Thymus (tissue), 14 donors: ENCODE measurements at places on chromosomes 12 and 14. TPM values are rescaled to one million over a fixed set of nuclear protein-coding genes. Genes with fewer than 3 reads are reported as not detected.

- H3K27me3 ChIP-seq, result no peaks in the 10 kb centered on the region
- no peak overlapping the region for H3K27ac ChIP-seq
- no peak for DNase-seq
- no peak overlapping the region for H3K4me3 ChIP-seq
Measured at GRCh38 chr12:5889381-5890047, 55.5 kb downstream of the ANO2 start.

DNA sequence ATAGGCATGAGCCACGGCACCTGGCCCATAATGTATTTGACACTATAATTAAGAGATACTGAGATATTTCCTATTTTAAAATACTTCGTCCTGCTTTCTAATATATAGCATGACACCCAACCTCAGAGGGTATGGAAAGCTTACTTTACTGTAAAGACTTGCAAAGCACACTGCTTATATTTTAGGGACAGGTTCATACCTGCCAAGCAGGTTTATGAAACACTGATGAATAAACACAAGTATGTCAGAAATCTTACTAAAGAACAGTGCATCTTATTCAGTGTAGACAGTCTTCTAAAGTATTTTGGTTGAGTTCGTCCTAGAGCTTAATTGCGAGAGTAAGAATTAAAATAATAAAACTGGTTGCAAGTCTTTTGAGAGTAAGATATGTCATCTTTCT, 65.4 kb downstream of the PPFIBP1 start:
- peaks cover 3% of the 10 kb centered on the region for H3K36me3 ChIP-seq
- H3K4me1 ChIP-seq, result no peaks in the 10 kb centered on the region
- DNase-seq, result no peak
- H3K4me3 ChIP-seq, result no peak overlapping the region

GRCh38 chr14:92768795-92769194, 20.4 kb upstream of the LGMN start:
- no peak overlapping the region for H3K4me3 ChIP-seq
- H3K4me1 ChIP-seq, result peaks cover 5% of the 10 kb centered on the region
- H3K27me3 ChIP-seq, result no peaks in the 10 kb centered on the region

GRCh38 chr14:52078095-52078531, 9.3 kb upstream of the NID2 start:
- H3K27ac ChIP-seq, result no peak overlapping the region
- no peaks in the 10 kb centered on the region for H3K4me1 ChIP-seq
- no peak overlapping the region for H3K4me3 ChIP-seq
- no peaks in the 10 kb centered on the region for H3K36me3 ChIP-seq
- no peaks in the 10 kb centered on the region for H3K27me3 ChIP-seq

DNA sequence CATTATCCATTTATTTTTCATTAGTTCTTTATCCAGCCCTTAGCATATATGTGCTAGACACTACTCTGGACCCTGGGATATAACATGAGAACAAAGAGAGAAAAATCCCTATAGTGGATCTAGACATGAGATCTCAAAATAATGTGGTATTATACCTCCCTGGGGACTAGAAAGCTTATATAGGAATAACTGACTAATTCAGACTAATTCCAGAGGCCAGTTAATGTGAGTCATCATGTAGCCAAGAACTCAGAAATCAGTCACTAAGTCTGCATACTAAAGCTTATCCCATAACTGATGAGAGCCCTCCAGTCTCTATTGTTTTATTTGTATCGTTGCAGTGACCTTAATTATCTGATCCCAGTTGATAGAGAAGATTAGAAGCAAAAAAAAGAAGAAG, 267.1 kb upstream of the RGS6 start:
- DNase-seq, result no peak
- no peak overlapping the region for H3K4me3 ChIP-seq
- H3K27ac ChIP-seq, result no peak overlapping the region
- no peaks in the 10 kb centered on the region for H3K27me3 ChIP-seq
- H3K36me3 ChIP-seq, result peaks cover 11% of the 10 kb centered on the region

- no peak overlapping the region for H3K27ac ChIP-seq
- no peak for DNase-seq
- H3K27me3 ChIP-seq, result no peaks in the 10 kb centered on the region
- H3K36me3 ChIP-seq, result peaks cover 3% of the 10 kb centered on the region
- H3K4me1 ChIP-seq, result no peaks in the 10 kb centered on the region
Measured at GRCh38 chr12:43728698-43729097, 29.9 kb downstream of the PUS7L start.

SAV1 gene
- 25.9 TPM for polyA plus RNA-seq

PAWR gene
- 38.8 TPM for polyA plus RNA-seq

LAG3 gene
- 4.8 TPM for polyA plus RNA-seq

LTBR gene
- polyA plus RNA-seq, result 33.3 TPM

DNA sequence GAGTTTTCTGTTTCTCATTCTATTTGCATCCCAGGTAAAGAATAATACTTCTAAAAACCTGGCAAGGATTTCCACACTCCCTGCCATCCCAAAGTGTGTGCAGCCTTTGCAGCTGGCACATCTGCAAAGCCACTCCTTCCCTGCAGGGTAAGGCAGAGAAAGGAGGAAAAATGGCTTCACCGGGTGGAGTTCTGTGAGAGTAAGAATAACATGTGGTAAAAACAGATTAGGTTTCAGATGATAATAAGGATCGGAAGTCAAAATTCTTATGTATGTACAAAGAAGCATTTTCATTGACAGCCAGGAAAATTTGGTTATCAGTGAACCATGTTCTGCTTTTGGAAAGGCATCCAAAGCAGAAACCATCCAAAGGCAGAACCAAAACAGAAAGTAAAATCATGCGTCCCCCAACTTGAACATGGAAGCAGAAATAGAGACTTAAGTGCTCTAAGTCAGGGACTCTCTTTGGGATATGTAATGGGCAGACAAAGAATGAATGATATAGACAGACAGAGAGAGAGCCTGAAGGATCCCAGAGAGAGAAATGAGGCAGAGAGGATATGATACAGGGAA, 192.6 kb upstream of the CCDC196 start:
- no peaks in the 10 kb centered on the region for H3K4me1 ChIP-seq
- DNase-seq, result no peak
- H3K27me3 ChIP-seq, result no peaks in the 10 kb centered on the region
- no peak overlapping the region for H3K27ac ChIP-seq

INHBC gene
- polyA plus RNA-seq, result 0.05 TPM
